ENCODE measurements at places on chromosomes 11 and 22.

GRCh38 chr11:69110451-69110850 lies 45.3 kb upstream of the SMIM38 start:
- DNase-seq = no peak

DNA sequence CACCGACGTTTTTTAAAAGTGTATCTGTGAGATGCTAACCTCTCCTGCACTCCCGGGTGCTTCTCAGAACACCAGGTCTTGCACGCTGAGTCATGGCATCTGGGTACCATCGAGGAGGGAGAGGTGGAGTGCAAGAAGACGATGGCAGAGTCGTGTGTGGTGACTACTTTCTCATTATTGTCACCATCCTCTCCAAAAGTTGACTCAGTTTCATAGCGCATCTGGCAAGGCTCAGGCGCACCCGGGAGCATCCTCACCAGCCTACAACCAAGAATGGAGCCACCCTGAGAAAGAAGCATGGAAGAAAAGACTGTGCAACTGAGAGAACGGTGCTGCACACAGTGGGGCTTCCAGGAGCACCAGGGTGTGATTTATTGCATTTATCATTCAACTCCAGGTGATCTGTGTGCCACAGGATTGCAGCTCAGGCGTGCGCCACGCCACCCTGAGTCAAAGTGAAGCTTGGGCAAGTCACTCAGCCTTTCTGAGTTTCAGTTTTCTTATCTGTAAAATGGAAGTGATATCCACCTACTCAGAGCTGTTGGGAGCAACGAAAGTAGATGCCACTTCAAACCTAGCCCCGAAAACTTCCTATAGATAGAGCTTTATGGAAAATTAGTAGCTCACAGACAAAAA lies 65.4 kb downstream of the LINC01488 start:
- DNase-seq = no peak

- DNase-seq = no peak
Measured at GRCh38 chr11:17876827-17877226, 136.0 kb downstream of the SERGEF start.

GRCh38 chr11:3136546-3137455 lies 28.3 kb downstream of the OSBPL5 start:
- DNase-seq = no peak

DNA sequence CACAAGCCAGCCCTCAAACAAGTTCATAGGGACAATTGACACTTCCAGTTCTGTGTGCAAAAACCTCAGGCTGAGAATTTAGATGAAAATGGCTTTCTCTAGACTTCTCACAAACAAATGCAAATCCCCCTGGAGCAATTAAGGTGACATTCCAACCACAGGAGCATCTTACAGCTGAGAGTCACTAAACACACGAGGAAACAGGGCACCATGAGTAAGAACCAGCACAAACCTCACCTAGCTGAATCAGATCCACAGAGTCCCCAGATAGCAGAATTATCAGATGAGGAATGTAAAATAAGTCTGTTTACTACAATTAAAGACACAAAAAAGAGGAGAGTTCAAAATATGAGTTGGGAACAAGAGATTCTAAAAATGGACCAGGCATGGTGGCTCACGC lies 51.5 kb downstream of the RTL6 start:
- no peak for DNase-seq

DNA sequence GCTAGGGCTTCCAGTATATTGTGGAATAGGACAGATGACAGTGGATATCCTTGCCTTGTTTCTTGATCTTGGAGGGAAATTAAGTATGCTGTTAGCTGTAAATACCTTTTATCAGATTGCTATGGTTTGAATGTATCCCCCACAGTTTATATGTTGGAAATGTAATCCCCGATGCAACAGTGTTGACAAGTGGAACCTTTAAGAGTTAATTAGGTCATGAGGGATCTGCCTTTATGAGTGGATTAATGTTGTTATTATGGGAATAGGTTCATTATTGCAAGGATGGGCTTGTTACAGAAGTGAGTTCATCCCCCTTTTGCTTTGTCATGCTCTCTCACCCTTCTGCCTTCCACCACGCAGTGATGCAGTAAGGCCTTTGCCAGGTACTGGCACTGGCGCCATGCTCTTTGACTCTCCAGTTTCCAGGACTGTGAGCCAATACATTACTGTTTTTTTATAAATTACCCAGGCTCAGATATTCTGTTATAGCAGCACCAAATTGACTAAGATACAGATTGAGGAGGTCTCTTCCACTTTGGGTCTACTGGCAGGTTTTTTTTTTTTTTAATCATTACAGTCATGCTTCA lies 16.4 kb downstream of the CABIN1 start:
- no peak for DNase-seq

GRCh38 chr11:133576351-133576750 lies 44.0 kb upstream of the OPCML start:
- no peak for DNase-seq

DNA sequence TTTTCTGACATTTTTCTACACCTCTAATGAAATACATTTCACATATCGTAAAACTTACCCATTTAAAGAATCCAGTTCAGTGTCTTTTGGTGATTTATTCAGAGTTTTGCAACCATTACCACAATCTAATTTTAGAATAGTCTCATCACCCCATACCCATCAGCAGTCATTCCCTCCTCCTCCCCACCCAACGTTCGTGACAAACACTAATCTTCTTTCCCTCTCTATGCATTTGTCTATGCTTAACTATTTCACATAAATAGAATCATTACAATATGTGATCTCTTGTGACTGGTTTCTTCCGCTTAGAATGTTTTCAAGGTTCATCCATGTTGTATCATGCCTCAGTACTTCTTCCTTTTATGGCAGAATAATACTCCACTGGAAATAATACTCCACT lies 9.5 kb downstream of the TTC28 start:
- DNase-seq = no peak

Data from stimulated activated CD8-positive, alpha-beta memory T cell treated with anti-CD3 and anti-CD28 coated beads, Interleukin-2, amount 100 ng/mL, for 1 hour (primary cell).